ENCODE measurements at places on chromosomes 2 and 18.

DNA sequence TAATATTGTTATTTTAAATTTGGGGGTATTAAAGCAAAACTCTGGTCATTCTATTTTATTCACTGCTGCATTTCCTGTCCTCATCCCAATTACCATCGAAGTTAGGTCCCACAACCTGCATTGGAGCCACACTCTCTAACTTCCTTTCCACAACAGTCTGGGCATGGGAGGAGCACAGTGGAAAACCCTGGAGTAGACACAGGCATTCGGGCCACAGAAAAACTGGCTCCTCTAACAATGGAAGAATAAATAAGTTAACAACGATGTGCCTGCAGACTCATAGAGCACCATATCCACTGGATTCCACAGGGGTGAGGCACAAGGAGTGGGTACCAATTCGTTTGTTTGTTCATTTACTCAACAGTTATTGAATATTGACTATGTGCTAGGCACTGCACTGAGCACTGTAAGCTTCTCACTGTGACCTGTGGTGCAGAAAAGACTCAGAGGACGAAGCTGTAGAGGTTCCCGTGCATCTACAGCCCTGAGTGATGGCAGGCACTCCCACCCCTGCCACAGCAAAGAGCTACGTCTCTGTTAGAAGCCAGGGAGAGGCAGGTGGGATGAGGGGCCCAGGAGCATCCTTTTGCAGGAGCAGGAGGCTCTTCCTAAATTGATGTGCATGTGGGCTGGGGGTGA, 154.2 kb upstream of the PGAP1 start:
- DNase-seq, result no peak

GRCh38 chr2:156697906-156698305, 261.7 kb downstream of the GPD2 start:
- DNase-seq, result no peak

DNA sequence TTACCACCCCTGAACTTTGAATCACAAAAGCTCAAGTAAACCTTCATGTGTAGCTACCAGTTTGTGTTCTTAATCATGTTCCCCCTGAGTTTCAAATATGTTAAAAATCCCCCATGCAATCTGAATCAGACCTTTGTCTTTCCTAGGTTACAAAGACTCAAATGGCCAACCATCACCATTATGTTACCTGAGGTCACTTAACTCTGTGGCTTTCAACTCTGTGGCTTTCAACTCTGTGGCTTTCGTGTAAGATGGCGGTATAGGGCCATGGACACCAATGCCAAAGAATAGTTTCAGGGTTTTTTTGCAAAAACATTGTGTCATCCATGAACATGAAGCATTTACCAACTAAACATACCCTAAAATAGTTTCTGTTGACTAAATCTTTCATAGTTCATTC, 6.7 kb downstream of the ERMN start:
- no peak for DNase-seq

GRCh38 chr2:172457536-172457935, 30.1 kb downstream of the ITGA6 start:
- DNase-seq, result no peak

DNA sequence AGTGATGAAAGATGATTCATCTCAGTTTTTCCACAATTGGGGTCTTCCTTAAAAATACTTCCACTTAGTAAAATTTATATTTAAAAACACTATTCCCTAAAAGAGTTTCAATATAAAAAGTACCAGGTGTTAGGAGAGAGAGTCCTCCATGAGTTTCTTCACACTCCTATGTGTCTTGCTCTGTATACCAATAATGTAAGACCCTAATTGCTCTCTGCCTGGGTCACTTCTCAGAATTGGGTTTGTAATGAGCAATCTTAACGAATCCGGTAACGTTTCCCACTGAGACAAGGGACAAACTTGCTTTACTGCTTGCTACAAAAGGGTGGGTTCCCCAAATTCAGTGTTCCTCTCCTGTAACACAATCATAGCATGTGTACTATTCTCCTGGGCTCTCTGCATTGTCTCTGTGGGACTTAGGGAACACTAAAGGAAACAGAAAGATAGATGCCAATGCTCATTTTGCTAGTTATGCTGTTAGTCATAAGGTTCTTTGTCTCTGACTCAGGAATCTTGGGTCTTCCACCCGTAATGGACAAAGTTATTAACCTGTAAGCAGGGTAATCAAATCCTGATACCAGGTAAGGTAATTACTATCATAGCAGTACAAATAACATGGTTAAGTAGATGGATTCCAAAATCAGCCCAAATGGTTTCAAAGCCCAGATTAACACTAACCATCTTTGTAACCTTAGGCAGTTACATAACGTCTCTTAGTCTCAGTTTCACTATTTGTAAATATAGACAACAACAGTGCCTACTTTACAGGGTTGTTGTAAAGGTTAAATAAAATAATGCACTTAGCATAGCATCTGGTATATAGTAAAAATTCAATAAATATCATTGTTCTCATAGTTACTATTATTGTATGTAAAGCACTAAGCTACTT, 46.3 kb downstream of the ITSN2 start:
- DNase-seq, result no peak
